NAMALWA (cell line): ENCODE measurements at places on chromosomes 5 and 9.

DNA sequence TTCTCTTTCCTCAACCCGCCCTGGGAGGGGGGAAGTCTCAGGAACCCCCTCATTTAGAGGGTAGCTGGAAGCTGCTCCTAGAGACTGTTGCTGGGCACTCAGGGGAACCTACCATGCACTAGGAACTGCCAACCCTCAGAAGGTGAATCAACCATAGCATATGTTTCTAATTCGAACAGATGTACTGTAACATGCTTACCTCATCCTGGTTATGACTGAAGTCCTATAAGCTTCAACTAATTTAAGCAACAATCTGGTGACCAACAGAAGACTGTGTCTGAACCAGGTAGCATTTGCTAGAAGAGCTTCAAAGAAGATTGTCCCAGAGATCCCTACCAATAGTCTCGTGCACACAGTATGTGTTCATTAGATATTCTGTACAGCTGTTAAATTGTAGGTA, 5.7 kb upstream of the PRDM6 start:
- DNase-seq = no peak

DNA sequence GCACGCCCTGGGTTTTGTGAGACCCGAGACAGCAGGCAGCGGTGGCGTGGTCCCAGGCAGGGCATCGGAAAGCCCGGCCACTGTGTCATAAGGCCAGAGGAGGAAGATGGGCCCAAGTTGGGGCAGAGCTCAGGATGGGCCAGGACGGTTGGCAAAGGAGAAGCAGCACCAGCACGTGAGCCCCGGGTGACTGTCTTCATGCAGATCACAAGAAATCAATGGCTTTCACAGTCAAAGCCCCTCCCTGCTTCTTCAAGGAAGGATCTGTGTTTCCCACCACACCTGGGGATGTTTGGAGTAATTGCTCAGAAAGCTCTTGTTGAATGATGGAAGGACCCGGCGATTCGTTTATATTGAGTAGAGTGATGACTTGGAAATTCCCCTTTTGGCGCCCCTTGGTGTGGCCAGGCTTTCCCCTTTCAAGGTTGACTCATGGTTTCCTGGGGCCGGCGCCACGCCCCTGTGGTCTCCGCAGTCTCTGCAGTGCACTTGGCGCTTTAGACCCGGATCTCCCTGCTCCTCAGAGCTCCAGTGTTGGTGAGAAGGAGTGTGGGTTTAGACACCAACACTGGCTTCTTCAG, 52.1 kb downstream of the IL31RA start:
- no peak for DNase-seq

GRCh38 chr5:15789642-15790041, 289.7 kb downstream of the FBXL7 start:
- DNase-seq = no peak

GRCh38 chr5:127702434-127702833, 757 bp upstream of the CCDC192 start:
- no peak for DNase-seq

DNA sequence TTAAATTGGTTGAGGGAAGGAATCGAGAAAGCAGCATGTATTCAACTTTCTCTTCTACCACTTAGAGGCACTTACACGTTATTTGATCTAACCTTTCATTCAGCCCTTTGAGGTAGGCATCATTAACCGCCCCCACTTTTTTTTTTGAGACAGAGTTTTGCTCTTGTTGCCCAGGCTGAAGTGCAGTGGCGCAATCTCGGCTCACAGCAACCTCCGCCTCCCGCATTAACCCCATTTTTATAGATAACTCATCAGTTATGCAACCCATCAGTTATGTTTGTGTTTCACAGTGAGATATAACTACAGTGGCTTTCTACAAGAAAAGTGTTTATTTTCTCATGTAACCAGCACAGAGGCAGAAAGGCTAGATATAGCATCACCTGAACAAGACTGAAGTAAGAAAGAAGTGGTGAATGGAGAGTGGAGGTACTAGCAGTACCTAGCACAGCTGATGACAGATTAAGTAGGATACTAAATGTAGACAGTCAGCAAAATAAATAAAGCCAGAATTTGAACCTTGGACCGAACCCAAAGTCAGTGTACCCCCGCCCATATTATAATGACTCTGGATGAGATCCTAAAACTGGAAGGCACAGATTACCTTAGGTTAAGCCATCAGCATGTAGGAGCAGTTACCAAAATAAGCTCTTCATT, 91.2 kb downstream of the PJA2 start:
- no peak for DNase-seq

DNA sequence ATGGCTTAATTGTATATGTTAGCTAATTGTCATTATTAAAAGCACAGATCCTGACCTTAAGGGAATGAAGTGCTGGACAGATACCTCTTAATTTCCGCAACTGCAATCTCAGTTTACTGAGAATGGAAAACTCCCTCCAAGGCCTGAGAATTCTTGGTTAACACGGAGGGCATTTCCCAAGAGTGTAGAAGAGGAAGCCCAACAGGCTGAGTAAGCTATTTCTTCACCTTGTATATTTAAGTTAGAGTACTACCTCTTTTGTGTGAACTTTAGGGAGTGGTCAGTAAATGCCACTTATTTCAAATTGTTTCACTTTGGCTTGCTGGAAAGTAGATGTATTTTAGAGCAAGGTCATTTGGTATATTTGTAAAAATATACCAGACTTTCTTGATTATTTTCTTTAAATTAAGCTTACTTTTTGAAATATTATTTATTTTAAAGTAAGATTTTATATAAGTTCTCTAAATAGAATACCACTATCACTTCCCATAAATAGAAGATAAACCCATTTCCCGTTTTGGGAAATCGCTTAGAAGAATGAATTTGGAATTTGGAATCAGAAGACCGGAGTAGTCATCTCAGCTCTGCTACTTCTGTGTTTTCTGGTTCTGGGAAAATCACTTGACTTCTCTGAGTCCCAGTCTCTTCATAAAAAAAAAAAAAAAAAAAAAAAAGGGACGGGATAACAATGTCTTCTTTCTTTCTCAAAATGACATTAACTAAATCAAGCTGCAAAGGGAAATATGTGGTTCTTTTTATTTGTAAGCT, 26.0 kb upstream of the C9orf72 start:
- no peak for DNase-seq

DNA sequence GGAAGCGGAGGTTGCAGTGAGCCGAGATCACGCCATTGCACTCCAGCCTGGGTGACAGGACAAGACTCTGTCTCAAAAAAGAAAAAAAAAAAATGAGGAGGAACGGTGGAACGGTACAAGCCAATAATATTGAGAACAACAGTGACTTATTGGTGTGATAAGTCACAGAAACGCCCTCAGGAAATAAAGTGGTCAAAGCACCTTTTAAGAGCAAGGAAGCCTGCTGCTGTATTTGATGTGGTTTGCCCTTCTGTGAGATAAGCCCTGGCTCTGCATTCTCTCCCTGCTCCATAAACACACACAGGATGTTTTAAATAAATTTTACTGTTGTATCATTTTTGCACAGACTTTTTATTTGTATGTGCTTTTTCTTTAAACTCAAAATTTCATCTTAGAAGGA, 269.9 kb upstream of the MSX2 start:
- DNase-seq = no peak

DNA sequence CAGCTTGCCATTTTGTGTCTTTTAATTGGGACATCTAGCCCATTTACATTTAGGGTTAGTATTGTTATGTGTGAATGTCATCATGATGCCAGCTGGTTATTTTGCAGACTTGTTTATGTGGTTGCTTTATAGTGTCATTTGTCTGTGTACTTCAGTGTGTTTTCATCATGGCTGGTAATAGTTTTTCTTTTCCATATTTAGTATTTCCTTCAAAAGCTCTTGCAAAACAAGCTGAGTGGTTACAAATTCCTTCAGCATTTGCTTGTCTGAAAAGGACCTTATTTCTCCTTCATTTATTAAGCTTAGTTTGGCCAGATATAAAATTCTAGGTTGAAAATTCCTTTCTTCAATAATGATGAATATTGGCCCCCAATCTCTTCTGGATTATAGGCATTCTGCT, 28.5 kb upstream of the TNFSF15 start:
- no peak for DNase-seq

- DNase-seq = no peak
Measured at GRCh38 chr5:38650946-38651345, 94.5 kb upstream of the LIFR start.

DNA sequence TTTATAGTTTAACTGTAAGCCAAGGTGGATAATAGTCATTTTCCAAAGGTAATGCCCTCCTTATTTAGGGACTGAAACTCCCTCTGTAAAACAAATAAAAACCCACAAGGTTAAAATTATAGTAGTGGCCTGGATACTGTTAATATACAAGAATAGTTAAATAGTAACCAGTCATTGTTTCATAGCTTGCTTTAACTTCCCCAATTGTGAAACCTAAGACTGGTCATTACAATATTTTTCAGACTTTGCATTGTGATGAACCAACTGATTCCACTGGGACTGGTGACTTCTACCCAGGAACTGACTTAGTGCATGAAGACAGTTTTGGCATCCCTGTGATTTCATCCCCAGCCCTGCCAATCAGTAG, 162.6 kb downstream of the SMC2 start:
- no peak for DNase-seq

- DNase-seq = no peak
Measured at GRCh38 chr9:114216081-114216480, 60.7 kb downstream of the COL27A1 start.

DNA sequence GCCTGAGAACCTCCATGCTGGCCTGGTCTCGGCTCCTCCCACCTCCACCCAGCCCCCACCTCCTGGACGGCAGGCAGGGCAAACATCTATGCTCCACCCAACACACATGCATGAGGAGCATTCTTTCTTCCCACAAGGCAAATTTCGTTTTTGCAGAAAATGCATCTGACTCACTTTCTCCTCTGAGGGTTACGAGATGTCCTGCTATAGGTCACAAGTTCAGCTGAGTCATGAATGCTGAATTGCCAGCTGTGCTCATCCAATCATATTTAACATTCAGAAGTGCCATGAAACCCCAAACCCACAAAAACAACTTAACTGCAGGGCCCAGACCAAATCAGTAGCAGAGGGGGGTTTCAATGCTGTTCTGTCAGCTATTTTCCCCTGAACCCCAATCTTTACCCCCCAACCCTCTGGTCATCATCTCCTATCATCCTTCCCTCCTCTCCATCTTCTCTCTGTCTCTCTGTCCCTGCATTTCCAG, 39.0 kb upstream of the OSMR start:
- DNase-seq = no peak

DNA sequence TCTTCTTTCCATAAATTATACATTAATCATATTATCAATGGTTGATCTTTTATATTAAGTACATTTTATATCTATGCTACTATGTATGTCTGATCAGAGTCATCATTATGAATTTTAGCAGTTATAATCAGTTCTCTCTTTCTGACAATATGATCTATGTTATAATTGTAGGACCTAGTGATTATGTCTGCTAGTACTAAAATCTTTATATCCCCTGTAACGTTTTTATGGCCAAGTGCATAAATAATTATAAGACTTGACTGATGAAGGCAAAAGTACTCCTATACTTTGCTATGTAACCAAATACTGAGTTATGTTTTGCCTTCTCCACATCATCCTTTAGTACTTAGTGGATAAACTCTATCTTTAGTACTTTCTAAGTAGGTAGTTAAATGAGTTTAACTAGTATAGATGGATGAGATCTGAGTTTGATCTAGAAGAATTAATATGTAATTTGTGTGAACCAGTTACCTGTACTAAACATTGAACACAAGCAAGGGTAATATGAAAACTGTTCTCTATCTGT, 75.4 kb downstream of the SLF1 start:
- no peak for DNase-seq

- DNase-seq = no peak
Measured at GRCh38 chr5:40655138-40655537, 24.6 kb upstream of the PTGER4 start.

DNA sequence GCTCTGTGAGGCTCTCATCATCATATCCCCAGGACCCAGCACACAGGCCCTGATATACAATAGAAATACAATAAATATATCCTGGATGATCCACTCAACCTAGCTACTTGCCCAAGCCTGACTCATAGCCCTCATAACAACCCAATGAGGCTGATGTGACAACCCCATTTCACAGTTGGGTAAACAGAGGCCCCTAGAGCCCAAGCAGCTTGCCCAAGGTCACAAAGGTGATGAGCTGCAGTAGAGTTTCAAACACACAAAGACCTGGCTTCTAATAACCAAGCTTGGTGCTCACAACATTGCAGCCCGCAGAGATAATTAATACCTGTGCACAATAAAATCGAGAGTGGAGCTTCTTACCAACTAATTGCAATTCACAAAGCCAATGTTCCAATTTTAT, 3.2 kb upstream of the AKNA start:
- DNase-seq = peak; percentile 41

DNA sequence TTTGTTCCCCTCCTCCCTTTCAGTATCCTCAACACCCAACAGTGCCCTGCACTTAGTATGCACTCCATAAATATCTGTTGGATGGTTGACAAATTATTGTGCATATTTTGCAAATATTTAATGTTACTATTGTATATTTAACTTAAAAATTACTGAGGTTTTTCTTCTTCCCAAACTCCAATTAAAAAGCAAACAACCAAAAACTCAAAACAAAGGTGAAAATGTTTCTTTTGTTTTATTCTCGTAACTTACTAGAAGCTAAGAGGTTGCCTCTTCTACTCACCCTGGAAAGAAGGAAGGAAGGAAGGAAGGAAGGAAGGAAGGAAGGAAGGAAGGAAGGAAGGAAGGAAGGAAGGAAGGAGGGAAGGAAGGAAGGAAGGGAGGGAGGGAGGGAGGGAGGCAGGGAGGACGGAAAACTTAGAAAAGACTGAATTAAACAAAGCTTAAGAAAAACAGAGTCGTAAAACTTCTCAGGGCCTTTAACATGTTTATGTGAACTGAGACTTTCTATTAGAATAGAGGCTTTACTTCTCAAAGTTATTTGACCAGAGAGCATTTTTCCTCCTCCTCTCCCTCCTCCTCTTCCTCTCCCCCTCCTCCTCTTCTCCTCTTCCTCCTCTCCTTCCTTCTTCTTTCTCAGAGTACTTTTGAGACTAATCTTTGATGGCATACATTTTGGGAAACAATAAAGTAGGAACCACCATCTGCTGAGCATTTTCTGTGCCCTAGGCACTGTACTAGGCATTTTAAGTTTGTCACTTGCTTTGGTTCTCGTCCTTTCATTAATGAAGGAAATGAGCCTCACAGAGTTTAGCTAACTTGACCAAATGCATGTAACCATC, 396.6 kb upstream of the WWC1 start:
- DNase-seq = no peak

DNA sequence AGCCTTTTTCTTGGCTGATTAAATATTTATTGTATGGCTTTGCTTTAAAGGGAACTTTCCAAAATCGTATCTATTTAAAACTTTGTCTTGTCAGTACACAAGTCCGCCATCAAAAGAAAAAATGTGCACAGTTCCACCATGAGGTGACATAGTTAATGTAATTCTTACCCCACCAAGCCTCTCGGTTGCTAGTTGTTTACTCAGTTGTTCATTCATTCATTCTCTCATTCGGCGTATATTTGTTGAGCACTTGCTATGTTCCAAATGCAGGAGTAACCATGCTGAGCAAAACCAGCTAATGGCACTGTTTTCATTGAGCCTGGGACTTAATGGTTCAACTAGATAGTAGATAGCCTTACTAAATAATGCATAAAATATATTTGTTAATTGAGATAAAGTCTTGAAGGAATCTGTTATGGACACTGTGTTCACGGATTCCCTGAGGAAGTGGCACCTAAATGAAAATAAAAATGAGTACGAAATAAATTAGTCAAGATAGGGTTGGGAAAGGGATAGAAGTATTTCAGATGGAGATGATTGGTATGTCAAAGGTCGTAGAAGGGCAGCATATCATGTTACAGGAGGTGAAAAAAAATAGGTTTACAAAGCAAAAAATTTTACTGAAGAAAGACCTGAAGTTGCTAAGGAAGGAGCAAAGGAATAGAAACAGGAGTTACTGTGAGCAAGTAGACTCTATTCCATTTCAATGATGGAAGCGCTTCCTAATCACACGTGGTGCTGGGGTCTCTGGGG, 1.5 kb downstream of the DCAF10 start:
- DNase-seq = peak; percentile 54
